ENCODE measurements at places on chromosomes 3 and 15.

DNA sequence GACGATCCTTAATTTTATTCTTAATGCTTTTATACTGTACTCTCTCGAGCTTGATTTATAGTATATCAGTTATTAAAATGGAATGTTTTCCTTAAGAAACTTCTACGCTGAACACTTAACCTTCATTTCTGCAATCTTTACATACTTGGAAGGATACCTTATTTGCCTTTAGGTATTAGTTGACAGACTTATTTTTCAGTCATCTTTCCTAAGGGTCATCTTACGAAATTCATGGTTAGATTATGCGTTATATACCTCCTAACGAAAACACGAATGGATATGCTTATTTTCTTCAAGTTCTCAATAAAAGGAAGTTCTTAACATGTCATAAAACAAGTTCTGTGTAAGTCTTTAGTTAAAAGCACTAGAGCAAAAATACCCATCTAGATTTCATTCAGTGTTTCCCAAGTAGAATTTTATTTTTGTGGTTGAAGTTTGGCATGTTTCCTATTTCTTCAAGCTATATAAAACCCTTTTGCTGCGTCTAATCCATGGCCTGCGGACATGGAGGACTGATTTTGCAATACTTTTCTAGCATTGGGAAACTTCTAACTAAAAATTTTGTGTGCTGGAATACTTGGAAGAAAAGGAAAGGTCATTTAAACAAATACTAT, 231.3 kb downstream of the TP63 start:
- DNase-seq: no peak

DNA sequence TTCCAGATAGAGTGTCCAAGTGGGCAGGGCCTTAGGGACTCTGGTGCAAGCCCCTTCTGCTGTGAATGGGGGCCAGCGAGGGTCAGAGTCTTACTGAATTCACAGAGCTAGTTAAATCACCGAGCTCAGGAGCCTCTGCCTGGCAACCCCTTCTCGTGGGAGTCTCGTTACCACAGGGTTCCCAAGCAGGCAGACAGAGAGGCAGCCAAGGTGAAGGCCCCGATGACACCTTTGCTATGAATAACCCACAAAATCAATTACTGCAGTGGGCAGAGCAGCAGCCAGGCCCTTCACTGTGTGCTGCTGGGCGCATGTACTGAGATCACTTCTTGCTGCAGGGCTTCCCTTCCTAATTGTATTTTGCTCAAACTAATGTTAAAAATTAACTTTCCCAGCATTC, 56.9 kb downstream of the SPSB4 start:
- DNase-seq: no peak

DNA sequence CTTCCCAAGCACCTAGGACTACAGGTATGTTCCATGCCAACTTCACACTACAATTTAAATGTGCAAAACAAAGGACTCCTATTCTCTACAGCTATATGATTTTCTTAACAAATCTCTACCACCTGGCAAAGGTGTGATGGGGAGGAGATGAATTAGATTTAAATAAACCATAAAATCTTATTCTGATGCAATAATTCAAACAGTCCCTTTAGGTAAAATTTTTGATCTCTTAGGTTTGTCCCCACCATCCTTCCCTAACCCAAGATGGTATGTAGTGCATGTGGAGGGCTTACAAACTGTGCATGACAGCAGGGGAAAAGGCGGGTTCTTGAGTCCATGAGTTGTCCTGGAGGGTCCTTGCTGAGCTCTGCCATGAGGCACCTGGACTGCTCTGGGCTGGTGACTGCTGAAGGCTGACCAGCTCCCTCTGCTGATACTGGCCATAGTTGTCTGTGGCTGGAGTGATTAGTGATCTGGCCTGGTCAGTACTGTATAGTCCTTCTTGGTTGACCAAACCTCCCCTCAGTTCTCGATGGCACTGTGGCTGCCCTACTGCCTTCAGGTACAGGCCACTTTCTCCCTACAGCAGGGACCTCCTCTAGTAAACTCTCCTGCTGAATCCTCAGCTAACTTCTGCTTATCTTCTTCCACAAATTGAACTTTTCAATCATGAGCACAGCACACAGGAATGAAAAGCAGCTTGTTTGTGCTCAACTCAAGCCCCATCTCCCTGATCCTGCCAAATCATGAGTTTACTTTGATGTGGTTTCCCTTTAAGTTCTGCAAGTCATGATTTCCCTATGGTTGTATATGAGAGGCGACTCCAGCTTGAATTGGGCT, 30.1 kb downstream of the CFAP161 start:
- DNase-seq: no peak

DNA sequence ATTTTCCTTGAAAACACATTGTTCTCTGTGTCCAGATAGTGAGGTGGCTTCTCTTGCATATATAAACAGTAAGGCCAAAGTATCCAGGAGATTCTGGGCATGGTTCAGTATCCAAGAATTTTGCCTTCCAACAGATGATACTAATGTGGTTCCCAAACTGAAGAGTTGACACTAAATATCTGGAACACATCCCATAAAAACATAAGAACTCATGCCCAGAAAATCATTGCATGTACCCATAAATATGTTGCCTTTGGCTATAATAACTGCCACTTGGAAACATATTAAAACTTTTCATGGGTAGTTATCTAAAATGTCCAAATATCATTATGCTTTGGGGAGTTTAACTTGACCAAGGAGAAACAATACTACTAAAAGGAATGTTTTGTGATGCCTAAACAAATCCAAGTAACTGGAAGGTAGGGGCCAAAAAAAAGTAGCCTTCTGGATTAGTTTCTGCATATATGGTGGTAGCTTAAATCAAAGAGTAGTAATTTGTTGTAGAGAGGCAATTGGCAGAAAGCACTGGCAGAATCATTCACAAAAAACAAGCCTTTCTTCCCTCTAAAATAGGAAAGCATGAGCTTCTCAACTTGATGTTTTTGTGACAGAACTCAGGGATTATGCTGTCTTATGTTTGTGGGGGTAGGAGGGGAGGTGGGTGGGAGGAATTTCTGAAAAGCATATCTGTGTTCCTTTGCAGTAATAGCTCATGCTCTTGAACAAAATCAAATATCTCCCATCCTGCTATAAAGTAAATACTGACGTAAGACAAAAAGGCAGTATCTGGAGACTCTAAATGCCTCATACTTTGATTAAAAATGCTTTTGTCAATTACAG, 753.9 kb downstream of the TUSC7 start:
- DNase-seq: no peak

DNA sequence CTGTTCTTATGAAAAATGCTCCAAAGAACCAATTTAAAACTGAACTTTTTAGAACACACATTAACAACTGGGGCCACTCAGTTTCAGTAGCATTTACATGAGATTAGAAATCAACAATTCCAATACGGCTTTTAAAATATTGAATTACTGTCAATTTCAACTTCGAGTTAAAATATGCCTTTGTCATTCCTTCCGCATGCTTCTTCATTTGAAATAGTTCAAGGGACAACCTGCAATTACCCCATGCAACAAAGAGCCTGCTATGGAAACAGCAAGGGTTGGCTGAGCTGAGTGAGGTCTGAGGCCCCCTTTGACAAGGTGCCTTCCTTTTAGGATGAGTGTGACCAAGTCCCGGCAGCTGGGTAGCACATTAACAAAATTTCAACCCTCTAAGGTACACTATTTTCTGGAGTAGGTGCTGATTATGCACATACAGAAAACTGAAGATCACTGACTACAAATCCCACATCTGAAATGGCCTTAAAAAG, 11.6 kb downstream of the PDCD10 start:
- DNase-seq: no peak

All from activated CD8-positive, alpha-beta memory T cell treated with anti-CD3 and anti-CD28 coated beads for 1 hour (primary cell).